ENCODE measurements at places on chromosomes 4 and X.

- peak; percentile 57 for DNase-seq
Measured at GRCh38 chr4:8391972-8392371, 48.6 kb downstream of the ACOX3 start.

- no peak for DNase-seq
Measured at GRCh38 chr4:38995660-38996005, 36.6 kb downstream of the TMEM156 start.

DNA sequence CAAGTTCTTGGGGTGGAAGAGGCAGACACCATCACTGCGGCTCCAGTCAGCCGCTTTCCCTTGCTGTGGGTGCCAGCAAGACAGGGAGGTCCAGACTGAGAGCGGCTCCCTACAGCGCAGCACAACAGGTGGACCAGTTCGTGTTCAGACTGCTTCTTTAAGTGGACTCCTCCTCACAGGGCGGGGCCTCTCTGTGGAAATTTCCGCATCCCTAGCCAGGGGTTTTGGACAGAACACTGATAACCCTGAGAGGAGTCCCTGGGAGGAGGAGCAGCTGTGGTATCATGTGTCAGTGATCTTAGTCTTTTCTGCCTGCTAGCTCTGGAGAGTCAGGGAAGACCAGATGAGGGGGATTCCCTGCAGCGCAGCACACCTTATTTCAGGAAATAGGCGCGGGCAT, 48.5 kb downstream of the MAGEC2 start:
- no peak for DNase-seq

GRCh38 chr4:124803641-124804040, 91.1 kb upstream of the ANKRD50 start:
- no peak for DNase-seq

DNA sequence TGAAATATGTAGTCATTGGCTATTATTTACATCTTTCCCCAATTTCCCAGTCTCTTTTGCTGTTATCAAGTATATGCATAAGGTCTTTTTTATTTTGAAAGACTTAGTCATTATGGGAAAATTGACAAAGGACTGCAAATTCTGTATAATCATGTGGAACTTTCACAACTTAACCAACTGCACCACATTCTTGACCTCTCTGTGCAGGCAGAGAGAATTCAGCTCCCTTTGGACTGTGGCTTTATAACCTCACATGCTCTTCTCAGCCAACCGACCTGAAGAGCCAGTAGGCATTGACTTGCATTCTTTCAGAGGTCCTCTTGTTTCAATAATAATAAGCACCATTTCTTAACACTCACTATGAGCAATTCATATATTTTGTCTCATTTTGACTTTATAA, 66.9 kb downstream of the ANXA3 start:
- DNase-seq = no peak

GRCh38 chr4:44716597-44716996, 9.8 kb downstream of the GNPDA2 start:
- DNase-seq = no peak

DNA sequence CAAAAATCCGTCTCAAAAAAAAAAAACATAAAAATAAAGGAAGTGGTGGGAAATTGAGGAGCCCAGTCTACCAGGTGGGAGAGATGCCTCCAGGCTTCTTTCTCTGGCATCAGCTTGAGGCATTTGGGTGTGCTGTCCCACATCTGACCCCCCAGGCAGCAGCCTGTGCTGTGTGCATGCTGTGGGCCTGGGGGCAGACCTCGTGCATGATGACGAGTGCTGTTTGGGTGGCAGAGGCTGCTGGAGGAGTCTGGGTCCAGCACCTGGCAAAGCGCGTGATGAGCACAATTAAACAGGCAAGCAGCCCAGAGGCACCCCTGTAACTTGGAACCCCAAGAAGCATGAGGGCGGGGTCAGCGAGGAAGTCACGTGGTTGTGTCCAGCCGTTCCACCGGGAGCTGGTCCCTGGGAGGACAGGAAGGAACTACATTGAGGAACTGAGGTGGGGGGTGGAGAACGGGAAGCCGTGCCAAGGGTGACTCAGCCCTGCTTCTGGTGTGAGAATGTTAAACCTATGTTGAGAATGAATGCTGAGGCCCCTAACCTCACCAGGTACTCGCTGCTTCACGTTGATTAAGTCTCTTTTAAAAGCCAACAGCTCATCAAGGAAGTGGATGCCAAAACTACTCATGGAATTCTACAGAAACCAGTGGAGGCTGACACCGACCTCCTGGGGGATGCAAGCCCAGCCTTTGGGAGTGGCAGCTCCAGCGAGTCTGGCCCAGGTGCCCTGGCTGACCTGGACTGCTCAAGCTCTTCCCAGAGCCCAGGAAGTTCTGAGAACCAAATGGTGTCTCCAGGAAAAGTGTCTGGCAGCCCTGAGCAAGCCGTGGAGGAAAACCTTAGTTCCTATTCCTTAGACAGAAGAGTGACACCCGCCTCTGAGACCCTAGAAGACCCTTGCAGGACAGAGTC, 6.1 kb downstream of the TACC3 start:
- DNase-seq = no peak

- DNase-seq = no peak
Measured at GRCh38 chrX:105267167-105267566, 46.7 kb upstream of the TEX13A start.

DNA sequence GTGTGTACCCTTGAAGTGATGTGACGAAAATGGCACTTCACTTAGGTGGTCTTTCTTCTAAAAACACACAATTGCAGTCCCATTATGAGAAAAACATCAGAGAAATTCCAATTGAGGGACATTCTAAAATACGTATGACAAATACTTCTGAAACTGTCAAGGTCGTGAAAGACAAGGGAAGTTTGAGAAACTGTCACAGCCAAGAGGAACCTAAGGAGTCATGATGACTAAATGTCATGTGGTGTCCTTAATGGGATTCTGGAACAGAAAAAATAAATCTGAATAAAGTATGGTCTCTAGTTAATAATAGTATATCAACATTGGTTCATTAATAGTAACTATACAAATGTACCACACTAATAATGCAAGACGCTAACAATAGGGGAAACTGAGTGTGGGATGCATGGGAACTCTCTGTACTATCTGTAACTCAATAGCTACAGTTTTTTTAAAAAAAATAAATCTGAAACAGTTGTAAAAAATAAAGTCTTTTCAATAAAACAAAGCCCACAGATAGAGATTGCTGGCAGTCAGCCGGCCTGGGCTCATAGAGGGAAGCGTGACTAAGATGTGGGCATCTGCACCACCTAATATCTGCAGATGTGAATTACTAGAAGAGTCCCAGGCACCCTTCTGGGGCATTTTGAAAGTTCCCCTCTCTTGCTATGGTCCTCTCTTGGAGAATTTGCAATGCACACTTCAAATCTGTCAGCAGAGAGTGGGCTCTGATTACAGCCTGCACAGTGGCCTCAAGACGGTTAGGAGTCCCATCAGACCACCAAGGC, 47.6 kb downstream of the MID1IP1 start:
- DNase-seq = no peak

DNA sequence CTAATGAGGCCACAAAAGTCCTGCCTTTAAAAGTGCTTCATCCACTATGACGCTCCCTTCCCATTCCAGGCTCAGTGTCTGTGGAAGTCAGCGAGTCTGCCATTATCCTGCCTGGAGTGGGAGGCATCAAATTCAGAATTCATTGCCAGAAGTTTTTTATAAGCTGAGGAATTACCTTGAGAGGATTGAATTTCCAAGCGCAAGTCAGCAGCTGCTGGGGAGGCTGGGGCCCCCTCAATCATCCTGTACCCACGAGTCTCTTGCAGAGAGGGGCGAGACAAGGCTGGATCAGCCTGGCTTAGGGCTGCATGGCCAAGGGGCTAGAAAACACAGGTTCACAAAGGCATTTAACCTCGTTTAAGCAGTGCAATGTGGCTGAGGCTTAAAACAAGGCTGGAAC, 170.5 kb upstream of the NOCT start:
- DNase-seq = no peak

DNA sequence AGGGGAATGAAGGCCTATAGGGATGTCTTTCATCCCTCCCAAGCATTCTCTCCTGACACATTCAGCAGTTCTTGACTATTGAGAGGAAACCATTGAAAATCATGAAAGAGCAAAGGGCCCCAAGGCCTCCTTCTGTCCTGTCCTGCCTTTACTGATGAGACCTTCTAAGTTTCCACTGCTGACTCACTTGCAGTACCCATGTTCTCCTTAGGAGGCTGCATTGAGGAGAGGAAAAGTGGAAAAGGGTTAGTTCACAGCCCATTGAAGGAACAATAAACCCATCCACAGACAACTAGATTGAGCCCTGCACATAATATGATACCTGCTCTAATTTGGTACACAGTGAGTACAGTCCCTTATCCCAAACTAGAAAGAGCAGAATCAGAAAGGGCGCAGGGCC, 115.1 kb upstream of the PNPLA4 start:
- DNase-seq = no peak

- DNase-seq = no peak
Measured at GRCh38 chr4:186886759-186887158, 163.1 kb upstream of the FAT1 start.

DNA sequence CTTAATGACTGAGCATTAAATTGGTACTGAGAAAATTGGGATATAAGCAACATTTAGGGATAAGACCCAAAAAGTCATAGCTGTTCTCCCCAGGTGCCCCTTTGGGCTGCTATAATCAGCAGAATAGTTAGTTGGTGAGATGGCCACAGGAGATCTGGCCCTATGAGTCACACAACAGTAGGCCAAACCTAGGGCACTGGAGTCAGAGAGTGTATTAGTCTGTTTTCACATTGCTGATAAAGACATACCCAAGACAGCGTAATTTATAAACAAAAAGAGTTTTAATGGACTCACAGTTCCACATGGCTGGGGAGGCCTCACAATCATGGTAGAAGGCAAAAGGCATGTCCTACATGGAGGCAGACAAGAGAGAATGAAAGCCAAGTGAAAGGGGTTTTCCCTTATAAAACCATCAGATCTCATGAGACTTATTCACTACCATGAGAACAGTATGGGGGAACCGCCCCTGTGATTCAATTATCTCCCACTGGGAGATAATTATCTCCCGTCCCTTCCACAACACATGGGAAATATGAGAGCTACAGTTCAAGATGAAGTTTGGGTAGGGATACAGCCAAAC, 338.3 kb upstream of the NR3C2 start:
- no peak for DNase-seq

GRCh38 chrX:13404364-13404763, 84.5 kb upstream of the ATXN3L start:
- DNase-seq = no peak

DNA sequence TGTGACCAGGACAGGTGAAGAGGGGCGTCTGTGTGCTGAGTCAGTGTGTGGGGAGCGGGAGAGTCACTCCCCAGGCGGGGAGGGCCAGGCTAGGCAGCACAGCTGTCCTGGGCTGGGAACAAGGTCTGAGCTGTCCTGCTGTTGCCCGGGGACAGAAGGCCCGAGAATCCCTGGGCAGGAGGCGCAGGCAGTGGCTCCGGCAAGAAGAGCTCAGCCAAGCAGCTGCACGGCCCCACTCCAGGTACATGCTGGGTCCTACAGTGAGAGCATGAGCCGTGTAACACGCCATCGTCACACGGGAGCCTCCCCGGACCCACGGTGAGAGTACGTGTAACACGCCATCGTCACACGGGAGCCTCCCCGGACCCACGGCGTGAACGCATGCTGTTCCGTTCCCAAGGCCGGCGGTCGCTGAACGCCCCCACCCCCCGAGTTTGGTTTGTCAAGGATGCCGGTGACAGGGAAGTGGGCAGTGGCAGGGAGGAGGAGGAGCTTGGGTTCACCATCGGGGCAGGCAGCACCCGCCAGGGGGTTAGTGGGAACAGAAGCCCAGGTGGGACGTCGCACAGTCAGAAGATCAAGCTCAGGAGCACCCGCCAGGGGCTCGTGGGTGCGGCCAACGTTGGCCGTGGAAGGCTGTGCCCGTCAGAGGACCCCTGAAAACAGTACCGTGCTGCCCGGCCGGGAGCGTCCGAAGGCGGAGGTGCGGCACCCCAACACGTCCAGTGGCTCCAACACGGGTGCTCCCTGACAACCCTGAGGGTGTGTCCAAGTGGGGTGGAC, 15.6 kb downstream of the PPP2R3B start:
- DNase-seq = no peak

DNA sequence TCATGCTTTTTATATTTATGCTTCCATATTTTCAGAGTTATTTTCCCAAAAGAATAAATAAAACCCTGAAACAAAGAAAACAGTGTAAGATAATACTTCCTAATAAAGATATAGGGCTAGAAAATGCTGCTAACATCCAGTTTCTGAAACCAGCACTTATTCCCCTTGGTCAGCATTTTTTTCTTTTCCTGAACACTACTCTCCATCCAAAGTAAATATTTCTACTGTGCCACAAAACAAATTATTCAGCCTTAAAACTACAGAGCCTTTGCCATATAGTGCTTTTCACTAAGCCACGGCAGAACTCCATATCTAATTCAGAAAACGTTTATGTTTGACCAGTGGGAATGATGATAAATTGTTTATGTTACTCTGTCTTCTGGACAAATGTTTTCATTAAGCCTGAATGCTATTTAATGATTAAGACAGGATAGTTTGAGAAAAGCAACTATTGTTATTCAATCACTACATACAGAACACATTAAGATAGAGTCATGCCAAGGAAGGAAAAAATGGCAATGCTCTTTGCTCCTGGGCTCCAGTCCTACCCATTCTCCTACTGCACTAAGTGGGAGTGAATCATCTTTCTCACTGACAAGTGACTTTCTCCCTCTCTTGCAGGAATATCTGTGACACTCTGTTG, 723.9 kb downstream of the FAT4 start:
- DNase-seq = no peak

GRCh38 chrX:83469551-83469950, 38.5 kb upstream of the POU3F4 start:
- DNase-seq = no peak

DNA sequence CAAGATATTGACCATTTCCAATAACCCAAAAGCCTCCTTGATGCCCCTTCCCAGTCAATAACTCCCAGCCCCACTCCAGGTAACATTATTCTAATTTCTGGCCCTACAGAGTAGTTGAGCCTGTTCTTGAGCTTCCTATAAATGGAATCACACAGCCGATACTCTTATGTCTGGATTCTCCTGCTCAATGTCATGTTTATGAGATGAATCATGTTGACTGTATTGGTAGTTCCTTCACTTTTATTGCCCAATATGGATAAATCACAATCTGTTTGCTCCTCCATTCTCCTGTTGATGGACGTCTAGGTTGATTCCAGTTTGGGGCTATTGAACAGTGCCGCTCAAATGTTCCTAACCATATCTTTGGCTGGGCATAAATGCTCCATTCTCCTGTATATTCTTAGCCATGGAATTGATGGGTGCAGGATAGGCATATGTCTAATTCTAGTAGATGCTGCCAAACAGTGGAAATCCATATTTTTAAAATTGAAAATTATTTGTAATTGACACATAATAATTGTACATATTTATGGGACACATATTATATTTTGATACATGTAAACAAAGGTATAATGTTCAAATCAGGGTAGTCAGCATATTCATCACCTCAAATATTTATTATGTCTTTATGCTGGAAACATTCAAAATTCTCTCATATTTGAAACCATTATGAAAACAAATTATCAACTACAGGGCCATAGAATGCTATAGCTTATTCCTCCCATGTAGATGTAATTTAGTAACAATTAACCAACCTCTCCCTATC, 40.5 kb upstream of the SLC2A9 start:
- DNase-seq = no peak
